ENCODE measurements at places on chromosomes 5 and 9.

GRCh38 chr5:5432020-5432707, 9.7 kb downstream of the ICE1 start:
- no peak for DNase-seq

DNA sequence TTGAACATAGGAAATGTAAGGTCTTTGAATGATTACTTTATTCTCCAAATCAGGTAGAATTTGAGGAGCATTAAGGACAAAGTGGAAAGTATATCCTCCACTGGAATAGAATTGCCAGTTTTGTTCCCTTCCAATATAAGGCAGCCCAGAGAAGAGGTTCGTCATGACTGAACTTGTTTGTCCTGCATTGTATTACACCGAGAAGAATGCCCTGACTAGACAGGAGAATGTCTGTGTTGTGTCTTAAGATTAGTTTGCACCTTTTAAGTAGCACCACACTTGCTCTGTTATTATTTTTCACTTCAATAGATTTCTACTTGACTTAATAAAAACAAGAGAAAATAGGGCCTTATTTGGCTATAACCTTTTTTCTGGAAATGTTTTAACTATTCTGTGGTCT, 586.2 kb upstream of the PTGER4 start:
- no peak for DNase-seq

GRCh38 chr5:136522217-136522956, 157.0 kb upstream of the TRPC7 start:
- DNase-seq = no peak

GRCh38 chr9:23321049-23321448, 505.0 kb downstream of the ELAVL2 start:
- no peak for DNase-seq

- DNase-seq = no peak
Observed at GRCh38 chr9:36928210-36928609, 105.9 kb downstream of the PAX5 start.

GRCh38 chr9:79111653-79112052, 460.1 kb upstream of the TLE4 start:
- no peak for DNase-seq

DNA sequence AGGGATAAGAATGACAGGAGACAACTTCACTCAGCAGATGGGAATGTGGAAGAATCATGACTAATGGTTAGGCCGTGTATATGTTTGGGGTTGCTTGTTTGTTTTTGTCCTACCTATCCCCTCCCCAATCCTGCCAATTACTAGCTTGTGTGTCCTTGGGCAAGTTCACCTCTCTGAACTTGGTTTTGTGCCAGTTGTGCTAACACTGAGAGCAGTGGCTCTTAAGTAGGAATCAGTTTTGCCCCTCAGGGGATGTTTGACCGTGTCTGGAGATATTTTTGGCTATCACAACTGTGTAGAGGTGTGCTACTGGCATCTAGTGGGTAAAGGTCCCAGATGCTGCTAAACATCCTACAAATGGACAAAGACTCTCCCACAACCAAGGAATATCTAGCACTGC, 287.0 kb downstream of the DMRT2 start:
- DNase-seq = no peak

DNA sequence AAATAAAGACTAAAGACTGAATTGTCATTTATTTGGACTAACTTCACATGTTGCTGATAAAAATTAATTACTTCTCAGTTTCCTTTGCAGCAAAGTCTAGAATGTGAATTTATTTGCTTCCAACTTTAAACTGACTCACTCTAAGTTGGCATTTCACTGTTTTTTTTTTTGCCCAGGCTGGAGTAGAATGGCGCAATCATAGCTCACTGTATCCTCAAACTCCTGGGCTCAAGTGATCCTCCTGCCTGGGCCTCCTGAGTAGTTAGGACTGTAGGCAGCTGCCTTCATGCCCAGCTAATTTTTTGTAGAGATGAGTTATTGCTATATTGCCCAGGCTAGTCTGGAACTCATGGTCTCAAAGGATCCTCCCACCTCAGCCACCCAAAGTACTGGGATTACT, 3.5 kb downstream of the CCNB1 start:
- no peak for DNase-seq

Measured in stimulated activated CD4-positive, alpha-beta T cell treated with anti-CD3 and anti-CD28 coated beads, Interleukin-2, amount 100 ng/mL, for 48 hours (primary cell).